Occipital lobe (tissue), 3 donors: ENCODE measurements at places on chromosomes 2 and 18. TPM values are rescaled to one million over a fixed set of nuclear protein-coding genes. Genes with fewer than 3 reads are reported as not detected.

The MEIS1 gene
- 20.7 TPM for total RNA-seq

The DNAH7 gene
- total RNA-seq = 16.5 TPM

The UBR3 gene
- total RNA-seq = 135 TPM

The LHCGR gene
- 0.16 TPM for total RNA-seq

The SIX2 gene
- 0.16 TPM for total RNA-seq

The GAREM2 gene
- total RNA-seq = 7.0 TPM
